ENCODE measurements at places on chromosomes 12 and 14. TPM values are rescaled to one million over a fixed set of nuclear protein-coding genes. Genes with fewer than 3 reads are reported as not detected.

GRCh38 chr12:2507814-2508213 lies 287.0 kb upstream of the FKBP4 start:
- H3K4me1 ChIP-seq, result no peaks in the 10 kb centered on the region
- H3K27ac ChIP-seq, result no peak overlapping the region
- no peaks in the 10 kb centered on the region for H3K27me3 ChIP-seq
- H3K4me3 ChIP-seq, result no peak overlapping the region
- no peak for DNase-seq

GRCh38 chr14:101037021-101037817 lies 133.7 kb upstream of the RTL1 start:
- no peak for DNase-seq
- H3K4me3 ChIP-seq, result no peak overlapping the region
- H3K36me3 ChIP-seq, result no peaks in the 10 kb centered on the region
- H3K4me1 ChIP-seq, result no peaks in the 10 kb centered on the region

GRCh38 chr12:52798671-52799504 lies 3.0 kb upstream of the KRT3 start:
- H3K27ac ChIP-seq, result no peak overlapping the region
- DNase-seq, result no peak
- H3K36me3 ChIP-seq, result no peaks in the 10 kb centered on the region
- H3K4me3 ChIP-seq, result no peak overlapping the region
- no peaks in the 10 kb centered on the region for H3K27me3 ChIP-seq

DNA sequence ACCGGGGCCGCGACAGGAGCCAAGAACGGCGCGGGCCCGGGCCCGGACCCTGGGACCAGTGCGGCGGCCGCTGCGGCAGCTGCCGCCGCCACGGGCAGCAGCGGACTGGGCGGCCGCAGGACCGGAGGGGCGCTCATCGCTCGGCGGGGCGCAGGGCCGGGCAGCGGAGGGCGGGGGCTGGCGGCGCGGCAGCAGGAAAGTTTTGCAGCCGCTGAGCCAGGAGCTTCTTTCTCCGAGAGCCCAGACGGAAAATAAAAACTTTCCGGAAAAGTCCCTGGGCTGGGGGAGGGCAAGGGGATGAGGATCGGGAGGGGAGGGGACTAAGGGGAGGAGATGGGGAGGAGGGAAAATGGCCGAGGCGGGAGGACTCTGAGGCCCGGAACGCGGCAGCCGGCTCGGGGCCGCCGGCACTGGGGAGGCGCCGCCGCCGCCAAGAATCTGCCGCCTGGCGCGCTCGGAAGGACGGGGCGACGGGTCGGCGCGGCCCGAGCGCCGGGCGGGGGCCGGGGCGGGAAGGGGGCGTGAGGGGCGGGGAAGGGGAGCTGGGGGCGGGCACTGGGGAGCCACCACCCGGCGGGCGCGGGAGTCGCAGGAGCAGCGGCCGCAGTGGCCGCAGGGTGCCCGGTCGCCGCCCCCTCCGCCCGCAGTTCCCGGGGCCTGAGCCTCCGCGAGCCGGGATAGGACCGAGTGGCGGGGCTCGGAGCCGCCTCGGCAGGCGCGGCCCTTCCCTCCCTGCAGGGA lies at the start of gene PRKD1:
PRKD1 (minus strand) TSS at position 472 of the 741 bp plus-strand sequence.
- peak within 1 kb of the TSS; percentile 93 for H3K4me3 ChIP-seq
- DNase-seq, result no peak
- peaks cover 29% of the 10 kb centered on the region for H3K4me1 ChIP-seq
- peak within 1 kb of the TSS; percentile 89 for H3K27ac ChIP-seq

GRCh38 chr14:51869411-51870100 lies 9.1 kb downstream of the GNG2 start:
- no peak for DNase-seq
- no peaks in the 10 kb centered on the region for H3K36me3 ChIP-seq
- H3K27ac ChIP-seq, result no peak overlapping the region
- peaks cover 4% of the 10 kb centered on the region for H3K4me1 ChIP-seq

DNA sequence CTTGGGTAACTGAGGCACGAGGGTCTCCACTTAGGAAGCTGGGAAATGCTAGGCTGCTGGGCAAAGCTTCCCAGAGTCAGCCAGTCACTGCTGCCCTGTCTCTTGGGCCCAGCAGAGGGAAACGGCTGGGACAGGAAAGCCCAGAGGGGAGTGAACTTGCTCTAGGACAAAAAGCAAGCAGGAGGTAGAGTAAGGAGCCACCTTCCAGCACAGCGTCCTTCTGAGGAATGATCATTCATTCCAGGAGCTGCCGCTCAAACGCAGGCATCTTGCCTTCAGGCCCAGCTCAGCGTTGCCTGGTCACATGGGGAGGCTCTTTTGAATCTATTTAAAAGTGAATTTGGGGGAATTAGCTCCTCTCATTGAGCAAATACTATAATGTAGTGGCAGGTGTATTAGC lies 118.6 kb downstream of the CRACR2A start:
- H3K36me3 ChIP-seq, result no peaks in the 10 kb centered on the region
- DNase-seq, result no peak
- H3K4me3 ChIP-seq, result no peak overlapping the region
- H3K4me1 ChIP-seq, result no peaks in the 10 kb centered on the region
- no peak overlapping the region for H3K27ac ChIP-seq

GRCh38 chr14:98834119-98834518 lies 437.9 kb downstream of the BCL11B start:
- no peaks in the 10 kb centered on the region for H3K4me1 ChIP-seq
- no peaks in the 10 kb centered on the region for H3K36me3 ChIP-seq
- no peak overlapping the region for H3K4me3 ChIP-seq
- DNase-seq, result no peak
- H3K27me3 ChIP-seq, result no peaks in the 10 kb centered on the region

- peaks cover 23% of the 10 kb centered on the region for H3K27me3 ChIP-seq
- no peaks in the 10 kb centered on the region for H3K36me3 ChIP-seq
- H3K4me3 ChIP-seq, result no peak overlapping the region
- no peak for DNase-seq
These were observed 195.1 kb upstream of the RTL1 start for GRCh38 chr14:101098641-101099040.

NCKAP5L gene
- 30.5 TPM for total RNA-seq

SIX1 gene
- total RNA-seq, result 0.58 TPM

VSIG10 gene
- total RNA-seq, result 71.7 TPM

PPM1H gene
- total RNA-seq, result 0.83 TPM

PROX2 gene
- total RNA-seq, result not detected
